NCI-H1092 (cell line): ENCODE measurements at places on chromosomes 2 and 18.

DNA sequence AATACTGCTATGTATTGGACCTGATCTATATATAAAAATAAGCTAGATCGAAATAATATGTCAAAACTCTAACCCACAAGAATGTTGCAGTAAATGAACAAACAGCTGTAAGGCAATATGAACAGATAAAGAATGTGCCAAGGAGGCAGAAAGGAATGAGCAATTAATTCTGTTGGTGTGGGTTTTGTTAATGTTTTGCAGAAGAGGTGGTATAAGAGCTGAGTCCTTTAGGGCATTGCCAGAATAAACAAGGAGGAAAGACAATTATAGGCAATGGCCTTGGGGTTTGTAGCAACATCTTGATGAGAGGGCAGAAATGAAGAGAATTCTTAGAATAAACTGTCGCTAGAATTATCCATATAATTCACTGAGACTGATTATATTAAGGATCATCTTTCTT is 240.9 kb upstream of the GULP1 start:
- no peak for DNase-seq

DNA sequence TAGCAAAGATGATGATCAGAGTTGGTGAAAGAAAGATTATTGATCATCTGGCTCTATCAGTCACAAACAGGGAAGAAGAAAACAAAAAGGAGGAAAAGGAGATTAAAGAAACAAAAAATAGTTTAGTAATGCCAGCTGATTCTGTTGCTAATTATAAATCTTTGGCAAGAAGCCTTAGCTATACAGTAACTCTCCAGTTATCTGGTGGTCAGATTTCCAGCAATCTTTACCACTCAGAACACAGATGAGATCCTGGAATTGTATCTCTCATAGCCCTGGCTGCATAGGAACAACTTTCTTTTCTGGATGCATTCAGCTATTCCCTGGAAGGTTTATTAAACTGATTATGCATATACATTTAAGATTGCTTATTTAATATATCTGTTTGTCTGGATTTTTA is 256.8 kb upstream of the ZEB2 start:
- DNase-seq, result no peak

DNA sequence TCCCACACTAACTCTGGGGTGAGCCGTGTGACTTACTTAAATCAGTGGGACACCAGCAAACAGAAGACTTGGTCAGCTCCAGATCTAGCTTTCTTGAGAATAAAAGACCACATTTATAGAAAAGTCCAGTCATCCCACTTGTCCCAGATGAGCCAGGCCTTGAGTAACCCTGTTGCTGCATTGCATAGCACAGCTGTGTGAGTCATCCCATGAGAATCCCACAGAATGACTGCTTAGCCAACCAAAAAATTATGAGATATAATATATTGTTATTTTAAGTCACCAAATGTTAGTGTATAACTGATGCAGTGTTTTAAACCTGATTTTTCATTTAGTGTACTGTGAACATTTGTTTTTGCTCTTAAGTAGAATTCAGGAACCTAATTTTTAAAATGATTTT is 94.2 kb upstream of the FSHR start:
- DNase-seq, result no peak

GRCh38 chr18:76354348-76354747 is 140.7 kb downstream of the ZNF516 start:
- DNase-seq, result no peak

DNA sequence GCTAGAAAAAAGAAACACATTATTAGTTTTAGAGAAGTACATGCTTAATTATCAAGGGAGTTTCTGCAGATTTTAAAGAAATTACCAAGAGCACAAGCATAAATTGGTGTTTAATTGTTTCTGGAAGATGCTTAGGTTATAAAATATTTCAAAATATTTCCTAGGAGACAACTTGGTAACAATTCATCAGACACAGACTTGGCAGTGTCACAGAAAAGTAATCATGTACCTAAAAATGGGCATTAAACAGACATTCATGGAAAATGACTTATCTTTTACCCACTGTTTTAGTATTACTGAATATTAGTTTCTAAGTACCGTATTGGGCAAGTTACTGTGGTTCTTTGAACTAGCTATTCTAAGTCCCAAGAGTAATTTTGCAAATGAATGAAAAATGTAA is 428.8 kb upstream of the LYPD1 start:
- no peak for DNase-seq

GRCh38 chr2:32820088-32820487 is 126.7 kb upstream of the LTBP1 start:
- DNase-seq, result no peak
